Activated naive CD8-positive, alpha-beta T cell treated with anti-CD3 and anti-CD28 coated beads for 36 hours (primary cell): ENCODE measurements at places on chromosomes 16 and 17.

DNA sequence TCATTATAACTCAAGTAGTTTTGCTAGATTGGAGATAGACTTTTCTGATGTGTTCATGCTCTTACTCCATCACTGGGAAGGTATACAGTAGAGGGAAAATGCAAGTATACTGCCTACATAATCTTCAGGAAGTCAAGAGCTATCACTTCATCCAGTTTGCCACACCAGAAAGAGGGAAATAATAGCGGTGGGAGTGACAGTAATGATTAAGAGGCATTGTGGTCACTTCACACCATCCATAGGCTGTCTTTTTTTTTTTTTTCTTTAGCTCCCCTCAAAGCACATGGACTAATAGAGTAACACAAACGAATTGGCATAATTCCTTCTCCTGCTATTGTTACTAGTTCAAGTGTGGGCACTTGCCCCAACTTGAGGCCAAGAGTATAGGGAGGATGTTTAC, 28.4 kb upstream of the HLF start:
- DNase-seq = no peak

GRCh38 chr17:73324160-73324475, 12.3 kb upstream of the CDC42EP4 start:
- DNase-seq = no peak

DNA sequence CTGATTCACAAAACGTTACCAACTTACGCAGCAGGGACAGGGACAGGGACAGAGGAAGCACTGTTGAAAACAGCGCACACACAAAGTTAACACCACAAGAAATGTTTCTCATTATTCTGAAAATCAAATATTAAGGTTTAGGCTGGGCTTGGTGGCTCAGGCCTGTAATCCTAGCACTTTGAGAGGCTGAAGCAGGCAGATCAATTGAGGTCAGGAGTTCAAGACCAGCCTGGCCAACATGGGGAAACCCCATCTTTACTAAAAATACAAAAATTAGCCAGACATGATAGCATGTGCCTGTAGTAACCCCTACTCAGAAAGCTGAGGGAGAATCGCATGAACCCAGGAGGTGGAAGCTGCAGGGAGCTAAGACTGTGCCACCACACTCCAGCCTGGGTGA, 4.2 kb downstream of the CYTH1 start:
- DNase-seq = peak; percentile 42

GRCh38 chr16:86428729-86429517, 81.4 kb upstream of the FOXF1 start:
- DNase-seq = no peak

DNA sequence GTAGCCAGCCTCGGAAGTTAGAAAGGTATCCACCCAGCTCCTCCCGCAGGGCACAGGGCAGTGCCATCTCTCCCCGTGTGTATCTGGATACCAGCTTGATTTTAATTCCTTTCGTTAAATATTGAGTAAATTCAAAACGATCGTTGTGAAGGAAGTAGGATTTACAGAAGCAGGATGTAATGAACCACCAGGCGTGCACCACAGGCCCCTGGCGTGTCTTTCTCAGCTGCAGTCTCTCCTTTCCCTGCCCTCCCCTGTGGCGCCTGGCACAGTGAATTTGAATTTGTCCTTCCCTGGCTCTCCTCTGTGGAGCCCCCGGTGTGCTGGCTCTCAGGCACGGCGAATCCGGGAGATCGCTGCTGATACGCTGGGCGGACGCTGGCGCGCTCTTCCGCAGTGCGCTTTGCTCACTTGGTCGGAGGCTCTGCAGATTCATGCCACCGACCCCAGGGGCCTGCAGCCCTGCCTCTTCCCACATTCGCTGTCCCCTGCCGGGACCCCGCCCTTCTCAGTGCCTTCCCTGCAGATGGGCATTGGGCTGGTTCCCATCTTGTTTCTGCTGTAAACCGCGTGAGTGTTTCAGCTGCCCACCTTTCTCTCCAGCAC, 164.6 kb downstream of the RPTOR start:
- DNase-seq = no peak

DNA sequence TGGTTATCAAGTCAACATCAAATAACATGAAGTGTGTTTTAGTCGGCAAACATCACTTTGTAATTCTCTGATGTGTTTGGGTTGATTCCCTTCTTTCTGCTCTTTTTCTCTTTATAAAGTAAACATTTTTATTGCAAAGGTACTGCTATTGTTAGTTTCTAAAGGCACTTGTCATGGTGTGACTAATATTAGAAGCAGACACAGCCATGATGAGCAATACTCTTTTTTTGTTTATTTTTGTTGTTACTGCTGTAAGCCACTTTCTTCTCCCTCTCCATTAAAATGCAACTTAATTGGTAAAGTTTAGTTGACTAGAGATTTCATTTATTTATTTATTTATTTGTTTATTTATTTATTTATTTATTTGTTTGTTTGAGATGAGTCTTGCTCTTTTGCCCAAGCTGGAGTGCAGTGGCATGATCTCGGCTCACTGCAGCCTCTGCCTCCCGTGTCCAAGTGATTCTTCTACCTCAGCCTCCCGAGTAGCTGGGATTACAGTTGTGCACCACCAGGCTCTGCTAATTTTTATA, 424.7 kb downstream of the WWOX start:
- no peak for DNase-seq

DNA sequence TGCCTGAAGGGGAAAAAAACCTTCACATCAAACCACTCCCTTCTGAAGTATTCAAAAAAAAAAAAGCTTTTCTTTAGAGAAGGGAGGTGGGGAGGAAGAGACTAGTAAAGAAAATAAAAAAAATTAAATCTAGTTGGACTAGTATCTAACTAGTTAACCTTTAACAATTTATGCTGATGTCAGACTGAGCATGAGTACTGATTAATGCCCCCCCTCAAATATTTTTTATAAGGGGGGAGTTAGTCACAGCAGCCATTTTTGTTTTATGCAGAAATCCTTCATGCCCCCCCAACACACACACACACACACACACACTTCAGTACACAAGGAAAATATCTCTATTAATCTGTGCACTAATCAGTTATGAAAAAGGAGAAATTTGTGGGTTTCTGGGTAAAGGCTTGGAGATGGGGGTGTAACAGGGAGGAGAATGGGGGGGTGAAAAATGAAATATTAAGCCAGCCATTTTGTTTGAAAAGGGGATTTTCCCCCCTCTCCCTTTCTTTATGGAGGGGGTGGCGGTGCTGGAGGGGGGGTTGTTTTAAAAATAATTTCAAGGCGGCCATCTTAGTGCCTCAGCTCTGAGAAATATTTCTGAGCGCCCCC, 4.7 kb upstream of the CHD3 start:
- DNase-seq = peak; percentile 12

DNA sequence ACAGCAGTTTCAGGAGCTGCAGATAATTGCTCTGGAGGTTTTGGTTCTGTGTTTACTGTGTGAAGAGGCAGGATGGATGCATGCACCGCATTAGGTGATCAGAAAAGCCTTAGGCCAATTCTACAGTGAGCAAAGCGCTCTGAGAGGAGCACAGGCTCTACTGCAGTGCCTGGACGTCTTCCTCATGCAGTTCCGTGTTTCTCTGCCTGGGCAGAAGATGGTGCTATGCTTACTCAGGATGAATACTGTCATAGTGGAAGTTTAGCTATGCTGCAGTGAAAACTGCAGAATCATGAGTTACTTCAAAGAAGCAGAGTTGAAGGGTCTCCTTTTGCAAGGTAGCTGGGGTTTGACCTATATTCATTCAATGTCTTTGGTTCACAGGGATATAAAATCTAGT, 1012.4 kb downstream of the KCNJ18 start:
- DNase-seq = no peak

GRCh38 chr16:17518441-17518840, 47.7 kb upstream of the XYLT1 start:
- DNase-seq = no peak

DNA sequence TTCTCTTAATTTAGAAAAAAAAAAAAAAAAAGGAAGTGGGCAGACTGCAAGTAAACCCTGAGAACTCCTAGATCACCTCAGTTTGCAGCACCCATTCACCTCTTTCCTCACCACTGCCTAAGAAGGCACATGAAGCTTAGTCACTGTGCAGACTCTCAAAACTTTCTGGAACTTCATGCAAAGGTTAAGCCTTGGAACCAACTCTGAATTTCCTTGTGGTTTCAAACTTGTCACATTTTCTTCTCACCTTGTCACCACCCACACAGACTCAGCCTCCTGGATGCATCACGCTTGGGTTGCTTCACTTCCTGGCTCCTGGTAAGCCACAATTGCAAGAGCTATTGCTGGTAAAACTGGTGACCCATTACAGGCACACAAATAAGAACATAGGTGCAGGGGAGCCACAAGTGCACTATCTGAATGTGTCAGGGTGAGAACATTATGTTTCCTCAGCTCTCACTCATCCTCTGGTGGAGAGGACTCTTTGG, 15.0 kb upstream of the CPD start:
- peak; percentile 88 for DNase-seq
